Fibroblast of the conjunctiva (primary cell): ENCODE measurements at places on chromosomes 2 and 18.

- DNase-seq: peak; percentile 8
These were observed 28.9 kb upstream of the HDAC4 start for GRCh38 chr2:239429473-239430350.

- DNase-seq: no peak
These were observed 70.0 kb downstream of the MBP start for GRCh38 chr18:77062518-77063003.

DNA sequence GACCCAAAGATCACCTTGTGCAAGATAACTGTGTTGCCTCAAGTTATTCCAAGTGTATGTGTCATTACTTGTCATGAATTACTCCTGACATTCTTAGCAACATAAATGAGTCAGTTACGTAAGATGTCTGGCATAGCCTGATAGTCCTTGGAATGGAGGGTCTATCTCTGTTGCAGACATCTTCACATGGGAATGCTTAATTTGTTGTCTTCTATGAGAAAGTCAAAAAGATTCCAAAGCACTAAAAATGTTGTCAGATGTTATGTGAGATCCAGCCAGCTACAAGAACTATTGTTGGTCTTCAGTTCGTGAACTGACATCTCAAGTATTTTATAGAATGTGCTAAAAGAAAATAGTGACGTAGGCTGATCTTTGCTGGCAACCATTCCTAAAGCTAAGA is 178.2 kb upstream of the RASGRP3 start:
- no peak for DNase-seq

- DNase-seq: no peak
These were observed 31.5 kb downstream of the ACSL3 start for GRCh38 chr2:222892321-222892720.

DNA sequence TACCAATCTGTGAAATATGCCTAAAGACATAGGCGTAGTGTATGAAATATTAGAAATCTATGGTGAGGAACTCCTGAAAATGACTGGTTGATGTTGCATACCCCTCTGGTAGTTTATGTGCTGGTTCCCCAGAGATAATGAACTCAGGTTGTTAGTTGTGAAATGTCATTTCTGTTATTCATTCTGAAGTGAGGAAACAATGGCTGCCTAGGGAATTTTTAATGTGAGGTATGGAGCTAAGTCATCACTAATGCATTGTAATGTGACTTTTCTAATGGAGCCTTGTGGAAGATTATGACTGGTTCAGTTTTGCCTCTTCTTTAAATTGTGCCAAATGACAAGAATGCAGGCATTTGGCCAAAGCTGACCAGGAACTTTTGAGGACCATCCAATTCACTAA is 61.6 kb upstream of the RAB27B start:
- DNase-seq: no peak

DNA sequence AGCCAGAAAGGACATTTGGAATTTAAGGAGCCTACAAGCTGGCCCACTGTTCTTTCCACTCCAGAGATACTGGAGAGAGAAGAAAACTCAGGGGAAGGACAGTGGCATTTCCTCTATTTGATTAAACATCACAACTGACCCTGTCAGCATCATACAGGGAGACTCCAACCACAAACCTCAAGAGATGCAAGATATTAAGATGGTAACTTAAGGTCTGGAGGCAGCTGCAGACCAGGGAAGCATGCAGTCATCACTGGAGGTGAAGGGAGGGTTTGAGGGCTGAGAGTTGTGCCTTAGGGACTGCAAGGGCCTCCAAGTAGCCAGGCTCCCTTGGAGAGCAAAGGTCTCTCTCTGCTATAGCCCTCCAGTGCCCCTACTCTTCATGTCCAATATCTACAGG is 67.4 kb downstream of the RNF152 start:
- no peak for DNase-seq

GRCh38 chr2:138078153-138078552 is 113.9 kb downstream of the HNMT start:
- DNase-seq: no peak

DNA sequence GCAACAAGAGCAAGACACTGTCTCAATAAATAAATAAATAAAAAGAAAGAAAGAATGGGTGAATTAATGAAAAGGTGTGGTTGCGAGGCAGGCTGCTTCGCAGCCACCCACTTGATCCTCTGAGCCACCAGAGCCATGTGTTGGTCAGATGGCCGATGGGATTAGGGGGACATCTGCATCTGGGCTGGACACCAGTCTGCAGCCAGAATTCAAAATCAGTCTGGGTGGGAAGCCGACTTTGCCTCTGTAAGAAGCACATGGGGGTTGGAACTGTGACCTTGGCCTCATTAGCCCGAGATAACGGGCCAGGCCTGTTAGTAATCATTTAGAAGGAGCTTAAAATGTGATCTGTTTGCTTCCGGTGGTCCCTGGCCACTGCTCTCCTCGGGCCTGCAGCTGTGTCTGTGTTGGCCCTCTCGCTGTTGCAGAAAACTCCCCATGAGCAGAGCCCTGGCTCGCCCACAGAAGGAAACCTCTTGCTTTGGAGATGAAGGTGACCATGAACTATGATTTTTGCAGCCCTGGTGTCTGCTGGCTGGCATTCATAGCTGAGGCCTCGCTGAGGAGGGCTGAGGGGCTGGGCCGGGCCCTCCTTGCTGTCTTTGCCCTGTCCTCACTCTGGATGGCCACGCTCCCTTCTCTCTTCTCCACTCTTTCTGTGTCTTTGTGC is 94.4 kb downstream of the DYSF start:
- no peak for DNase-seq

DNA sequence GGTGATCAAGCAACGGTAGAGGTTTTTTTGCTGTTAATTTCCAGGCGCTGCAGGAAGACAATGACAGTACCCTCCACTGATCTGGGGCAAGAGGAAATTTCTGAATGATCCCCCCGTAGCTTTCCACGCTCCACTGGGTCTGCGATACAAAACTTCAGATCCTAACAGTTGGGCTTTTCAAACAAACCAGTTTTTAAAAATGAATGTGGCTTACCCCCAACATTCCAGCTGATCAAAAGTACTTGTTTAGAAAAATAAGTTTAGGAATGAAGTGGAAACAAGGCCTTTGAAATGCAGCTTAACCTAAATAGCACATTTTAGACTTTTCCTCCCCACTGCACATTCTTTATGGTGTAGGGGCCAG is 5.7 kb downstream of the ZFP36L2 start:
- no peak for DNase-seq

GRCh38 chr18:66193938-66194337 is 410.0 kb downstream of the CDH19 start:
- no peak for DNase-seq

DNA sequence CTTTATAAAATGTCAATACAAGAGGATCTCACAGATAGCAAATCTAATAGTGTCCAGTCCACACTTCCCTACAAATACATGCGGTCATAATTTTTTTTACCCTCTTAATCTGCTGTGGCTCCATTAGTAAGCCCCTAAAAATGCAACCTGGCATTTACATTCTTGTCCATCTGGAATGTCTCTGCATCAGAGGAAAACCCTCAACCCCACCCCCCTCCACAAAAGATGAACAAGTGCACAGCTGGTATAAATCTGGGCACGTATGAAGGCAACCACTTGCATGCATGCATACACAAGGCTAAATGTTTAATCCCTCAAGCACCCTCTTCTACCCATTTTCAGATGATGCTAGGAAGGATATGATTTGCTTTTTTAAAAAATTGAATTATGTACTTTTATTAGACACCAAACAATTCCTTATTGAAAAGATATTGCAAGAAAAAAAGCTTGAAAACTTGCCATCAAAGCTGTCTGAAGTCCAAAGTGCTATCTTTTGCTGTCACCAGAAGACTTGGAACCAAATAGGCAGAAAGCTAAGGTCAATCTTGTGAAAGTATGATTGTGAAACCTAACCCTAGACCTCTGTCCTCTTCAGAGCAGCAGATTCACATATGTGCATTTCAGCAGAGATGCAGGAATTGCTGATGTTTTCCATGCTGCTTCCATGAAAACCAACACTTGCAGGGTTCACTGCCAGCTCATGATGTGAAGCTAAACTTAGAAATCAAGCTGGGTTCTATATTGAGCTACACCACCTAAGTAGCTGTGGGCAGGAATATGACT is 39.0 kb downstream of the IRS1 start:
- DNase-seq: peak; percentile 52

DNA sequence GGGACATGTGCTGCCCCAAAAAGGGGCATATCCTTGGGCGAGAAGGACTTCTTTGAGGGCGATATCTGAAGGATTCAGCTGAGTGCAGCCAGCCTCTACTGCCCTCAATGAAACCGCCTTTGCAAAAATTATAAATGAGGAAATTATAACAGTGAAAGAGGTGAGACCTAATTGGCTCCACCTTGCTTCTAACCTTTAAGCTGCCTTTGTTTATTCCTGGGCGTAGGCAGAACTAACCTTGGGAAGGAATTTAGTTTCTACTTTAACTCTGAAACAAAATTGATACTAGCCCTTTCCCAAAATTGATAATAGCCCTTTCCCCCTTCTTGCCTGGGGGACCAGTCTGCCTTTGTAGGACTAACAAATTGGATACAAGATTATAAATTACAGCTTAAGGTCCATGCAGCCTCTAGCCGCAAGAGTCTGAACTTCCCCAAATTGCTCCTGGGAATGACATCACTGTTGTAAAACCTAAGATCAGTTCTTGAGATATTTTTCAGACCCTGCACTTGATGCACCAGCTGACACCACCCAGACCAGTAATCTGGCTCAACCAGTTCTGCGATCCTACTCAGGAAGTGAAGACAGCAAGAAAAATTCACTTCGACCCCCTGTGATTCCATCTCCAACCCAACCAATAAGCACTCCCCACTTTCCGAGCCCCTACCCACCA is 36.0 kb upstream of the ASAP2 start:
- no peak for DNase-seq

DNA sequence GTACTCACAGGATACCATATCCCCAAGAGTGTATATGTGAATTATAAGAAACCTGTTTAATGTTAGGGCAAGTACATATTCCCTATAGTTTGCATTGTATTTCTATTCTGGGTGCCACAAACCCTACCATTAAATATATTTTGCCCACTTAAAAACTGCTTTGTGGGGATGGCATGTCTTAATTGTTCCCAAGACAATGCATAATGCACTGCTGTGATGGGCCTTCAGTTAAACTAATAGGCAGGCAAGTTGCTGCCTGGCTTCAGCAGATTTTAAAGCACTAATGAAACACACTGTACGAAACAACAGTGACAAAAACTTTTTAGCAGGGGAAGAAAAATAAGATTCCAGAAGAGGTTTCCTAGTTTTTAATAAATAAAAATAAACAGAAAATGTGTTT is 104.8 kb upstream of the VRK2 start:
- no peak for DNase-seq

- no peak for DNase-seq
These were observed 85.9 kb downstream of the ZNF236 start for GRCh38 chr18:76908277-76908676.
